Natural killer cell treated with Interleukin-12 subunit alpha and Interleukin-12 subunit beta and Interleukin-15 and Interleukin-18, amount 100 ng/mL, for 72 hours (primary cell): ENCODE measurements at places on chromosomes 11 and 22. TPM values are rescaled to one million over a fixed set of nuclear protein-coding genes. Genes with fewer than 3 reads are reported as not detected.

DNA sequence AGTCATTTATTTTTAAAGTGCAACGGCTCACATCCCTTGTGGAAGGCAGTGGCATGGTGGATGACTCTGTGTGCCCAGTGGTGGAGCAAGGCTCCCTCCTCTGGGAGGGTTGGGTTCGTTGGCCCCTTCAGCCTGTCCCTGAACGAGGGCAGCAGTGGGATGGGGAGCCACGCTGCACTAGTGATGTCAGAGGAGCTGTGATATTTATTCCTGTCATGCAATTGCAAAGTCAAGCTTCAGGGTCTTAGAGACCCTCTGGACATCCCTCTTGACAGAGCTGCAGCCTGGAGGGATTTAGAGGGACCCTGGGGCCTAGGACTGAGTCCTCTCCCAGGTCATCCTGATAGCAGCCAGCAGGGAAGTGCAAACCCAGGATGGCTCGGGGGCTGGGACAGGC lies 78.2 kb upstream of the NARS2 start:
- no peaks in the 10 kb centered on the region for H3K4me1 ChIP-seq
- peaks cover 5% of the 10 kb centered on the region for H3K27me3 ChIP-seq
- H3K27ac ChIP-seq = no peak overlapping the region
- no peak for DNase-seq

- DNase-seq = no peak
- H3K36me3 ChIP-seq = peaks cover 13% of the 10 kb centered on the region
- peak overlapping the region; percentile 93 for H3K4me3 ChIP-seq
- H3K27me3 ChIP-seq = no peaks in the 10 kb centered on the region
- peaks cover 22% of the 10 kb centered on the region for H3K4me1 ChIP-seq
Observed at GRCh38 chr11:61791737-61792309, 576 bp downstream of the TMEM258 start.

DNA sequence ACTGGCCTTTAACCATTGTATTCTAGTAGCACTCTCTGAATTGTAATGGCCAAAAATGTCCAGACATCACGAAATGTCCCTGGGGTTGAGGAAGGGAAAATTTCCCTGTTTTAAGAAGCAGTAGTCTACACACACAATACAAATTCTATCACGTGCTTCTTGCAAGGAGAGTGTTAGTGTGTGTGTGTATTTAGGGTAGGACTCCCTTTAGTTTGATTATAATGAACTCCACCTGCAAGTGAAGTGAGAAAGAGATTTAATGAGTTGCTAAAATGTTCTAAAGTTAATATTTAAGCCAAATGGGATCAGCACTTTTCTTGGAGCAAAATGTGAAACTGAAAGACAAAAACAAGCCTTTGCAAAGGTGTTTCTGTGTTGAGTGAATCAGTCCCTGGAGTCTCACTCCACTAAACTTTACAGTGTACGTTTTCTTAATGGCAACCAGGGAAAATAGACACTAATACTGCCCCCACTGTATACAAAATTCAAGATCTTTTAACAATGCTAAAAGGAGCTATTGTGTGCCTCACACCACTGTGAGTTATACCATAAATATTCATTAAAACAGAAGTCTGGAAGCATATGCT lies 590.3 kb upstream of the TENM4 start:
- DNase-seq = no peak
- H3K27ac ChIP-seq = no peak overlapping the region

DNA sequence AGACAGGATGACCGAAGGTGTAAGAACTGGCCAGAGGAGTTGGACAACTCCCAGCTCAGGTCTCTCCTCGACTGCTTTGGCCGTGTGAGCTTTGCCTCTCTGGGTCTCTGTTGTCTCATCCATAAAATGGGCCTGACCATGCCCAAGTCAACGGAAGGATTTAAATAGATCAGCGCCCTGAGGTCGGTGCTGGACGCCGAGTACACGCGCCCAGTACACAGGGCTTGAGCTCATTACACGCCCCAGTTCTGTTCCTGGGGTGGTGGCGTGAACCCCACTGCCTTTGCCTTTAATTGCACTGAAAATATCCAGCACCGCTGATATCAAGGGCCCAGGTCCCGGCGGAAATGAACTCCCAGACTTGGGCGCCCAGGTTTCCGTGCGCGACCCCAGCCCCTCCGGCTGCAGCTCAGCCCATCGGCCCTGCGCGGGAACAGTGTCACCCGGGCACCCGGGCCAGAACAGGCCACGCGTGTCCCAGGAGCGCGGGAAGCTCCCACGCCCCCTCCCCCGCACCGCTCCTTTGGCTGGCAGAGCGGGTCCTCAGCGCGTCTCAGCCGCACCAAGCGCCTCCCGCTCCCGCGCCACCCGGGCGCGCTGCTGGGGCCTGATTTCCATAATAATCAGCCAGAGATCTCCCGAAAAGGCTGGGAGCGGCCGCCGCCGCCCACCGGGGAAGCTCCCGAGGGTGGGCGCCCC lies 42.2 kb downstream of the CYTH4 start:
- H3K27ac ChIP-seq = no peak overlapping the region
- H3K27me3 ChIP-seq = peaks cover 23% of the 10 kb centered on the region
- H3K4me3 ChIP-seq = no peak overlapping the region
- H3K36me3 ChIP-seq = no peaks in the 10 kb centered on the region

DNA sequence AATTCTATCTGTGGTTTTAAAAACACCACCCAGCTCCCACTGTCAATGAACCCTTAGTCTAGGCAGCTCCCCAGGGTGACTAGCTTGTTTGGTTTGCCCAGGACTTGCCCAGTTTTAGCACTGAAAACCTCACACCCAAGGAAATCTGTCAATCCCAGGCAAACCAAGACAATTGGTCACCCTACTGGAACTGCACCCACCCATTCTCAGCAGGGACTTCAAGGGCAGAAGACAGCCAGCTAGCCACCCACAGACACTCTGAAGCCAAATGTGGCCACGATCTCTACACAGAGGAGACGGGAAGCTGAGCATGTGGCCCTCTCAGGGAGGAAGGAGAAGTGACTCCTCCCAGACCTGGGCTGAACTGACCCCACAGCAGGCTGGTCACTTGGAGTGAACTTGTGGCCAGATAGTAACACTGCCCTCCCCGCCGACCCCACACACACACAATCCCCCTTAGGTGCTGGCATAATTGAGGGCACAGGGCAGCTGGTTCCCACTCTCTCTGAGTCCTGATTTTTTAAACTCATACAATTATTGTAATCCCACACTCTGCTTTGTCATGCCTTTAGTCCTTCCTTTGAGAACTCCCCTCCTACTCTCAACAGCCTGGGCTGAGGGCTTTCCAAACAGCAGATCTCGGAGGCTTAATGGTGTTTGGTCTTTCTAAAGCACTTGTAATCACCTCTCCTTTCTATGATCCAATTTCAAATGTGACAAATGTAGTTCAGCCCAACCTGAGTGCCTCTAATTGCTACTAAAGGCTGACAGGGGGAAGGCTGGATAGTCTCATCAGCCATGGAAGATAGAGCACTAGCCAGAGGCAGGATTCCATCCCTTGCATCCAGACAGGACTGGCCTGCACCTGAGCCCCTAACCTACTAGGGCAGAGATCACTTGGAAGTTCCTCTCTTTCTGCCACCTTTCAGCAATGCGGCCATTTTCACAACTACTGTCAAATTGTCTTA lies 74.7 kb upstream of the DRD2 start:
- H3K27ac ChIP-seq = no peak overlapping the region
- H3K4me3 ChIP-seq = no peak overlapping the region
- peaks cover 57% of the 10 kb centered on the region for H3K27me3 ChIP-seq
- H3K4me1 ChIP-seq = no peaks in the 10 kb centered on the region

DNA sequence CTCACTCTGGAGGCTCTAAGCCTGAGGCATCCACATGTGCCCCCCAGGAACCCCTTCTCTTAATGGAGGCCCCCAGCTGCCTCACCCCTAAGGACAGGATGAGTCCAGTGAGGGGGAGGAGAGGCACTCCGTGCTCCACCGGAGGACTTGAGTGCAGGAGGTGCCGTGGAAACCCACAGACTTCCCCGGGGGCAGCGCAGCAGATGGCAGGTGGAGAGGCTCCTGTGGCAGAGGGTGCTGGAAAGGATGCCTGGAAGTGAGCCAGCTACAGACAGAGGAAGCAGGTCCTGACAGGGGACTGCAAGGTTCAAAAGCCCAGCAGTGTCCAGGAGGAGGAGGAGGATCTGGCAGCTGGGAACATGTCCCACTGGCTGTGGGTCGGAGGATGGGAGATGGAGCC lies 1384.0 kb downstream of the TBC1D22A start:
- no peak overlapping the region for H3K4me3 ChIP-seq
- H3K27me3 ChIP-seq = peaks cover 29% of the 10 kb centered on the region
- H3K27ac ChIP-seq = no peak overlapping the region
- H3K36me3 ChIP-seq = no peaks in the 10 kb centered on the region

The OVCH2 gene
- total RNA-seq = not detected

The TREH gene
- not detected for total RNA-seq

The DDIAS gene
- 29.1 TPM for total RNA-seq
